Immature natural killer cell (primary cell): ENCODE measurements at places on chromosomes 5 and 9. TPM values are rescaled to one million over a fixed set of nuclear protein-coding genes. Genes with fewer than 3 reads are reported as not detected.

The EPB41L4B gene
- not detected for polyA plus RNA-seq

- DNase-seq, result no peak
Measured at GRCh38 chr5:176553260-176554085, 4.3 kb downstream of the CDHR2 start.

DNA sequence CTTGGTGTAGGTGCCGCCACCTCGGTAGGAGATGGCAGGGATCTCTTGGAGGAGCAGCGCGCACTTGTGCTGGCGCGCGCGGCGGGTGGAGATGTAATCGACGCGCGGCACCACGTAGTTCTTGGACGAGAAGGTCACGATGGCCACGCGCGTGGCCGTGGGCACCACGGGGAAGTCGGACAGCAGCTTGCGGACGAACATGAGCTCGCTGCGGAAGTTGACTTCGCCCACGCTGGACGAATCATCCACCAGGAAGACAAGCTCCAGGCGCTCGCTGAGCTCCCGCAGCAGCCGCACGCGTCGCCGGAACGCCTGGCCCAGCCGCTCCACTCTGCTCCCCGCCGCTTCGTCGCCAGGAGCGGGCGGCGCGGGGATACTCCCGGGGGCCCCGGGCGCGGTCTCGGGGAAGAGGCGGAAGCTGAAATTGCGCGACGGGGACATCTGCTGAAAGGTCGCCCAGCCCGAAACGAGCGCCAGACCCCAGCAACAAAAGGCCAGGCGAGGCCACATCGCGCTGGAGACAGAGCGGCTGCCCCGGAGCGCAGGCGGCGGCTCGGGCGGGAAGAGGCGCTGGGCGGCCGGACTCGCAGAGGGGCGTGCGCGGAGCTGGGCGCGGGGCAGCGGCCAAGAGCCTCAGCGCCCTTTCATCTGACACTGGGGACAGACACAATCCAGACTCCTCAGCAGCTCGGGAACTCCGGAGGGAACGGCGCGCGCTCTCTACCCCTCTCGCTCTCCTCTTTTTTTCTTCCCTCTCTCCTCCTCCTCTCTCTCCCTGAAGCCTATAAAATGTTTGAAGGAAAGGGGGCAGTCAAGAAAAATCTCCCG, at the start of gene SVEP1:
Gene SVEP1, minus strand, starts transcription at position 708 of the 828 bp plus-strand sequence. Its CDS starts 198 bp downstream, at position 510.
- DNase-seq, result no peak

- DNase-seq, result no peak
Measured at GRCh38 chr5:143437666-143438273, 34.3 kb upstream of the NR3C1 start.

DNA sequence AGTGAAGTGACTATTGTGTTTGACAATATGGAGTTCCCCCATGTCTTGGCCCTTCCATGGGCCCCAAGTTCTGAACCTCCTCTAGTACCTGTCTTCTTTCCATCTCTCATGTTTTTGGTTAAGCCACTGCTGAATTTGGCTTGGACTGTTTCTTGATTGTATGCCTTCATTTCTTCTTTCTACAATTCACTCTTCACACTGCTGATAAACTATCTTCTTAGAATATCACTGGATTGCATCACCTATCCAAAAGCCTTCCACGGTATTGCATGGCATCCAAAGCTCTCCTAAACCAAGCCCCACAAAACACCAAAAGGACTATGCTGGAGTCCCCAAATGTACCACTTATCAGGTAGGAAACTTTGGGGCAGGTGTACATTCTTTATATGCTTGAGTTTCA, 4.3 kb upstream of the POC5 start:
- no peak for DNase-seq
